Cortex of kidney (tissue), 1 donor: ENCODE measurements at places on chromosomes 2 and 18.

DNA sequence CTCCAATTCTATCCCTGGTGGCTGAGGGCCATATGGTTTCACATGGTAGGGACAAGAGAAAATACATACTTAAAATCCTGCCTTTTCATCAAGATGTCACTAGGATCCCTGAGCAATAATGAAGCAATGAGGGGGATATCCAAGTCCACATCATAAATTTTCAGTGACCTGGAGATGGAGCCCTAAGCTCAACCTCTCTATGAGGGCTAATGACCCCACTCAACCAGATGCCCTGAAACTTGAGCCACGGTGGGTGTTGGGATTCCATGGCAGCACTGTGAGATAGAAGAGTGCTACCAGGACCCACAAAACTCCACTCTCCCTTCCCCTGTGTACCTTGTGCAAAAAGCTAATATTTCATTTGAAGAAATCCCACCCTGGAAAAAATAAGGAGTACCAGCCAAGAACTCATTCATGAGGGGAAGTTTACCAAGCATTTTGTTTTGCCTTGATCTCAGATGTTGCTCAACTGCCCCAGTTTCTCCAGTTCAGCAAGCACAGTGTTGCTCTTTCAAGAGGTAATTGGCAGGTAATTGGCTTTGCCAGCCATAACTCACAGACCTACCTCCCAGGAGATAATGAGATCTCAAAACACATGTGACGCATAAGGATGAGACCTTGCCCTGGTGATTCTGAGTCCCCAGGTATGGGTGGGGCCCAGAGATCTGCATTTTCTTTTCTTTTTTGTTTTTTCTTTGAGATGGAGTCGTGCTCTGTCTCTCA, 51.0 kb upstream of the TTC39C start:
- no peak for DNase-seq

GRCh38 chr2:20104900-20105545, 53.6 kb upstream of the LAPTM4A start:
- DNase-seq = no peak

- no peak for DNase-seq
These were observed 1.5 kb downstream of the RPRM start for GRCh38 chr2:153476816-153477635.

DNA sequence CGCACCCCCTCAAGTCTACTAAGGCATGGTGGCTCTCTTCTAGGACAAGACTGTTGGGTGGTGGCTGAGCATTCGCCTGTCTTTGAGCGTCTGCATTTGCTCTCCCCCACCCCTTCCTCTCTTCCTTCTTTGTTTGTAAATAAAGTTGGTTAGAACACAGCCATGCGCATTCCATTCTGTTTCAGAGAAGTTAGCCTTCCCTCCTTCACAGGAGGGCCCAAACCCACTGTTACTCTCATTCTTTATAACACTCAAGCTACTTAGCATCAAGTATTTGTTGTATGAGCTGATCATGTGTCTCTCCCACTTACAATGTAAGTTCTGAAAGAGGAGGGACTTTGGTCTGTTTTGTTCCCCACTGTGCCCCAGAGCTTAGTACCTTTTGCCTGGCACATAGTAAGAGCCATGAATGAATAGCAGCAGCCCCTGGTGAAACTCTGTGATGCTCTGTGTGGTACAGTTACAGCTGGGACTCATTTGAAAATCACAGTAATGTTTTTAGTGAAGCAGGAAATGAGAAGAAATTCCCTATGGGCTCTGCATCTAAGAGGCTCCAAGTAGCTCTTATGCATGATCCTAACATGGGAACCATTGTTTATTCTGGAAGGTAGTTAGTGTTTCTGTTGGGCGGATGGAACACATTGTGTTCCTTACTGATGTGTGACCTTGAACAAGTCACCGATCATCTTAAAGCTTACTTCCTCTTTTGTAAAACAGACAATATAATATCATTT, 7.7 kb downstream of the MGAT5 start:
- no peak for DNase-seq

DNA sequence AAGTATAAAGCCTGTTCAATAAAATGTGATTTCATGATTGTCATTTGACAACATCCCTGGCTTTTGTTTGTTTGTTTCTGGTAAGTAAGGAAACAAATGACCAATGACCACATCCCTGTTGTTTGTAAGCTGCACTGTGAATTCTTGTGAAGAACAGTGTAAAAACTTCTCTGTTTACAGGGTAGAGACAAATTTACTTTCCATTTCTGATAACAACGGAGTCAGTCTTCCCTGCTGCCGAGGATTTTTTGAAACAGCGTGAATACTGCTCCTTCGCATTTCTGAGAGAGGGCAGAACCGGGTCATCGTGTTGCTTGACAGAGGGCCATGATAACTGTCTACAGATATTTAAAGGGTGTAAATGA, 38.4 kb upstream of the CTAGE1 start:
- DNase-seq = no peak

DNA sequence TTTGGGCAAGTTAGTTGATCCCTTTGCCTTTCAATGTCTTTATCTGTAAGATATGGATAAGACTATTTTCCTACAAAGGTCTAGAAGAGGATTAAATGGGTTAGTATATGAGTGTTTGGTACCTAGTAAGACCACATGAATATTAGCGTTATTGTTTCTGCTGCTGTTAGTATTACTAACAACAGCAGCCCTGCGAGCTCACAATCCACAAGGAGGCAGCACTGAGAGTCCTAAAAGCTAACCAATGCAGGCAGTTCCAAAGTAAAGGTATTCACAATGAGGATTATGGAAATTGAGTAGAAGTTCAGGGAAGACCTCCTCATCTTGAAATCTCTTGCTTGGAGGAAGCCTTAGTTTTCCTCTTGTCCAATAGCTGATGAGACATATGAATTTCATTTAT, 248.9 kb downstream of the TDRD15 start:
- no peak for DNase-seq

GRCh38 chr18:9715978-9716774, 8.1 kb downstream of the RAB31 start:
- DNase-seq = no peak

GRCh38 chr18:59228351-59228750, 8.4 kb downstream of the GRP start:
- DNase-seq = no peak

DNA sequence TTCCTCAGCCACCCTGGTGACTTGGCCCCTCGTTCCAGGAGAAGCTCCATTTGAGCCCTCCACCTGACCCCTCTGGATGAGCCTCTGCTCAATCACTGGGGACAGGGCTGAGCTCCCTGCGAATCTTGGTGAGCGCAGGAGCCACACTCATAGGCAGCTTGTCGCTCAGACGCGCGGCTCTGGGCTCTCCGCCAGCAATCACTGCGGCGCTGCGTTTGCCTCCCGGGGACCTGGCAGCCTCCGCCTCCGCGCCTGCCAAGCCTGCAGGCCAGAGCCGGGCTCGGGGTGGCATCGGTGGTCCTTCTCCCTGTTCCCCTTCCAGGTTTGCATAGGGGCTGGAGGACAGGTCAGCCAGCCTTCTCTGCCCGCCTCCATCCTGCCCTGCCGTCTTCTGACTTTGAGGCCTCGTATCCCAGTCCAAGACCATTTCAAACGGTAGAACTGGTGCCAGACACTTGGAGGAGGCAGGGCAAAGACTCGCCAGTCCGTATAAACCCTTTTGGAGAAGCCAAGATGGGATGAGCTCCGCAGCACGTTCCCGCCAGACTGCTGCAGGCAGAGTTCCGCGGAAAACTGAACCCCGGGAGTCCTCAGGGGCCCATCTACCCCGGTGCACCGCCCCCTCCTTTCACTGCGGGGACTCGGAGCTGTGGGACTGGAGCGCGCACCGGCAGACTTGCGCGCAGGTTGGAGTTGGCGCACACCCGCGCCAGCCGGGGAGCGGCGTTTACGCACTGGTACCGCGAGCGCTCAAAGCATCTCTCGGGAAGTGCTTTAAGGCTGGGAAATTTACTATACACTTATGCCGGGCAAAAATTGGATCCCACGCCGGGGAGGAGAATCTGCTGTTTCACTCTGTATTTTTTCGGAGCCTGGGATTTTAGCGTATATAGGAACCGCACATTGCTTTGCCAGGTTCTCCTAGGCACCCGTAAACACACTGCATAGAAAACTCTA, 1.1 kb upstream of the TACR1 start:
- DNase-seq = no peak

DNA sequence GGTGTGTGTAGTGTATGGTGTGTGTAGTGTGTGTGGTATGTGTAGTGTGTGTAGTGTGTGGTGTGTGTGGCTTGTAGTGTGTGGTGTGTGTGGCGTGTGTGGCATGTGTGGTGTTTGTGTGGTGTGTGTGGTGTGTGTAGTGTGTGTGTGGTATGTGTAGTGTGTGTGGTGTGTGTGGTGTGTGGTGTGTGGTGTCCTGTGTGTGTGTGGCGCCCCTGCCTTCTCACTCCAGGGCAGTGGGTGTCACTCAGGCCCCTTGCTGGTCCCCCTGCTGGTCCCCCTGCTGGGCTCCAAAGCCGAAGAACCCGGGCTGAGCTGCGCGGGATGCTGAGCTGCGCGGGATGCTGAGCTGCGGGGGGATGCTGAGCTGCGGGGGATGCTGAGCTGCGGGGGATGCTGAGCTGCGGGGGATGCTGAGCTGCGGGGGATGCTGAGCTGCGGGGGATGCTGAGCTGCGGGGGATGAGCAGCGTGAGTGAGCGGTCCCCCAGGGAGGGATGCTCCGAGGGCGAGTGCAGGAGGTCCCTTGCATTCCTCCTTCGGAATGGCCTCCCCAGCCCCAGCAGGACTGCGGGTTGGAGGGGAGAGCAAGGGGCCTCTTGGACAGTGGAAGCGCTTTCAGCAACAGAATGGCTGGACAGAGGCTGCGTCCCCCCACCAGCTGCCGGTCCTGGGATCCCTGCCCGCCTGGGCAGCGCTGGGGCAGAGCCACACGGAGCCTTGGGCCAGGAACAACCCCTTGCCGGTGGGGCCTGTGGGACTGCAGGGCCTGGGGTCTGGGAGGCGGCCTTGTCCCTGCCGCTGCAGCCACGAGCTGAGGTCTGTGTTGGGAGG, 3.4 kb upstream of the RTP5 start:
- no peak for DNase-seq

DNA sequence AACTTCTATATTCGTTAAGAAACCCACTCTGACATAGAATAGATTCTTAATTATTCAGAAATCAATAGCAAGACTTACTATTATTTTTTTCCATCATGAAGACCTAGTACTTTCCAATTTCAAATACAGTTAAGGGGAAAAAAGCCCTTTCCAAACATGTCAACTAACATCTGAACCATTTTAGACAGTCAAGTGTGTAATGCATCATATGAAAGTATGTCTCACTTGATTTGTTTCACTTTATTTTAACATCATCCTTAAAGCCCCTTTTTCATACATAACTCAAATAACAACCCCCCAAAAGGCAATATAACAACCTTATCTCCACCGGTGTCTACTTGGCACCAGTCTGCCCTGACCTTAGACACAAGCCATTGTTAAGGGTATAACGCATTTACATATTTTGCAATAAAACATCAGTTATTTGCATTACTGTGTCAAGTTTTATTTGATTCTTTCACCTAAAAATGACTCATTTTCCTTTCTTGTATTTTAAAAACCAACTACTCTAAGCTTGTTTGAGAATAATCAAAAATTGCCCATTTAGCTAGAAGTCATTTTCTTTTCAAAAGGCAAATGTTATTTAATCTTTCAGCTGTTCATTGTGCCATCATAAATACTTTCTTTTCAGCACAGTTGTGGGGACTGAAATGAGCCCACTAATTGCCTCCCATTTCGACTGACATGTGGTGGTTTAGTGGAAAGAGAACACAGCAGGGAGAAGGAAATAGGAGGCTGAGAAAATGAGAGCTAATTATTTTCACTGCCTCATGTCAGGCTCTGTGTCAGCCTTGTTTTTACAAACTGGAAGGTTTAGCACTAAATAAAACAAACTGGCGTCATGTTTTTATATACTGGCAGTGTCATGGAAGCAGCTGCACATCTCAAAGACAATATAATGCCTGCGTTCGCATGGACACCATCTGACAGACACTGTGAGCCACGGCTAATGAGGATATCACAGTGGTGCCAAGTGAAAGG, 104.7 kb upstream of the CDCA7 start:
- DNase-seq = no peak

DNA sequence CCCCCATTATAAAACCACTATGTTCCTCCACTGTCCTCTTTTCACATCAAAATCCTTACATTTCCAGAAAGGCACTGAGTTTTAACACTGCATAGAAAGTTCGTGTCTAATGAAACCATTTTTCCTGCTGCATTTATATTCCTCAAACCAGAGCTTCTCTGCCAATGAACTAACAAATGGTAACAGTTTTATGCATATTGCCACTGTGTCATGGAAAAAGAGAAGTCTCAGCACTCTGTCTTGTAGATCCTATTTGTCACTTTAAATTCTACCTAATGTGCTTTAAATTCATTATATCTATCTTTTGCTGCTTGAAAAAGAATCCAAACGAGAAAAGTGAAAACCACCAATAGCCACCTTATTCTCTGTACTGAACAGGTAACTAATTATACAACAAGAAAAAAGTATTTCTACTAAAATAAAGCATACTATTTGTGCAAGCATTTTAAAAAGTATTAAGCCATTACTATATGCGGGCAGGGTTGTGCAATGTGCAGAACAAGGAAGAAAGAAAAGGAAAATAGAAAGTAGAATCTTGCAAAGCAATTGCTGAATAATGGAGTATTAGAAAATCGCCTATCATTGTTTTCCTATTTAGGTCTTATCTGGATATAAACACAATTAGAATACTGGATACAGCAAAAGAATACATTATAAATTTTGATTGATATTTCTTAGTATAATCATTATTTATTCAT, 328.9 kb downstream of the ZEB2 start:
- no peak for DNase-seq

DNA sequence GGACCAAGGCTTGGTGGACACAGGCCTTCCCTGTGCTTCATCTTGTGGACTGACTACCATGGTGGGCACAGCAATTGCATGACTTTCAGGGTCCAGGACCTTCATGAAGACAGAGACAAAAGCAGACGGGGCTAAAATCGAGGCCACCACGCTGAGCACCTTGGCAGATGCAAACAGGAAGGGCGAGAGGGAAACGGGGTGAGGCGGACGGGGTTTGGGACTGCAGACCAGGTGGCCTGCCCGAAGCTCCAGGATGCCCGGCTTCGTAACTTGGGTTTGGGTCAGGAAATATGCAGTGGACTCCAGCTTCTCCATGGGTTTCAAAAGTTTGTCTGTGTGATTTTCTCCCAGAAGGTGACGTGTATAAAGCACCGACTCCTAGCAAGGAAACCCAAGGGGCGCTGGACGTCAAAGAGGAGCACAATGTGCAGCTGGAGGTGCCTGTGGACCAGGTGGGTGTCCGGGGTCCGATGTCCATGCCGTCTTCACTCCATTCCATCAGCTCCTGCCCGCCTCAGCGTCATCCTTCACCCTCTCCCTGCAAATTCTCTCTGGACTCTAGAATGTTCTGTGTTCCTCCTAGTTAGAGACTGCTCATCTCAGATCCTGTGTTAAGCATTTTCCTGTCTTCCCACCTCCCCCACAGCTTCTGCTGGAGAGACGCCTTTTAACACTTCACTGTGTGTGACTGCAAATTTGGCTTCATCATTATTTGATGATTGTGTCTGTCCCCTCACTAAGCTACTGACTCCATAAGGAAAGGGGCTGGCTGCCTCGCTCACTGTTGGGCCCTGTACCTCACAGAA, 65.8 kb downstream of the DCDC2C start:
- no peak for DNase-seq

- DNase-seq = no peak
These were observed 213.0 kb downstream of the PIEZO2 start for GRCh38 chr18:10936176-10937053.
